Motor neuron (in vitro differentiated cells): ENCODE measurements at places on chromosomes 7 and 10. TPM values are rescaled to one million over a fixed set of nuclear protein-coding genes. Genes with fewer than 3 reads are reported as not detected.

VENTX gene
- not detected in 2 replicates for total RNA-seq

MBL2 gene
- total RNA-seq, result not detected in 2 replicates

GUSB gene
- 29.5 and 36.0 TPM in 2 replicates for total RNA-seq

IFIT1B gene
- 0.51 and 0.65 TPM in 2 replicates for total RNA-seq

SPDYE5 gene
- total RNA-seq, result 0.65 and 1.6 TPM in 2 replicates

GNAT3 gene
- total RNA-seq, result not detected in 2 replicates

CAMK1D gene
- 11.2 and 12.2 TPM in 2 replicates for total RNA-seq

PRLHR gene
- total RNA-seq, result 0.21 TPM in 1 of 2 replicates, not detected in the other

MACC1 gene
- 0.05 and 0.19 TPM in 2 replicates for total RNA-seq

NODAL gene
- total RNA-seq, result not detected in 2 replicates

MNX1 gene
- total RNA-seq, result 0.54 and 2.9 TPM in 2 replicates

TMEM213 gene
- 0.15 TPM in 1 of 2 replicates, not detected in the other for total RNA-seq

DRGX gene
- not detected in 2 replicates for total RNA-seq

AKR1D1 gene
- total RNA-seq, result 0.23 and 0.41 TPM in 2 replicates

SKIDA1 gene
- 12.4 and 15.7 TPM in 2 replicates for total RNA-seq

FXYD4 gene
- total RNA-seq, result not detected in 2 replicates

HMX3 gene
- 0.42 and 0.96 TPM in 2 replicates for total RNA-seq

CDK1 gene
- total RNA-seq, result 0.31 and 0.38 TPM in 2 replicates

NPFFR1 gene
- total RNA-seq, result 0.04 and 0.05 TPM in 2 replicates

CFTR gene
- total RNA-seq, result 2.7 and 4.8 TPM in 2 replicates

CNPY1 gene
- total RNA-seq, result not detected in 2 replicates

MYOZ1 gene
- total RNA-seq, result 0.11 TPM in 1 of 2 replicates, not detected in the other

SEC61A2 gene
- 11.8 and 16.2 TPM in 2 replicates for total RNA-seq

GPRIN2 gene
- total RNA-seq, result 0.30 and 0.42 TPM in 2 replicates

TPK1 gene
- 7.9 and 8.9 TPM in 2 replicates for total RNA-seq

ZNF273 gene
- 5.8 and 7.2 TPM in 2 replicates for total RNA-seq

SLC18A3 gene
- total RNA-seq, result 17.7 and 19.1 TPM in 2 replicates

CISD1 gene
- 32.7 and 51.4 TPM in 2 replicates for total RNA-seq

OR2A5 gene
- 0.11 and 0.31 TPM in 2 replicates for total RNA-seq

CDK14 gene
- 9.9 and 10.3 TPM in 2 replicates for total RNA-seq

INSYN2A gene
- total RNA-seq, result 1.6 and 2.0 TPM in 2 replicates

FFAR4 gene
- total RNA-seq, result 0.11 TPM in 1 of 2 replicates, not detected in the other

INMT gene
- 0.59 and 1.2 TPM in 2 replicates for total RNA-seq

FAM185A gene
- total RNA-seq, result 7.6 and 9.9 TPM in 2 replicates

SLIT1 gene
- 102 and 108 TPM in 2 replicates for total RNA-seq

BCCIP gene
- 80.4 and 82.5 TPM in 2 replicates for total RNA-seq

SAMD9 gene
- total RNA-seq, result 0.05 TPM in 2 replicates

COBL gene
- total RNA-seq, result 0.23 and 0.31 TPM in 2 replicates

GBX1 gene
- total RNA-seq, result 1.0 and 1.3 TPM in 2 replicates

FAM25A gene
- total RNA-seq, result not detected in 2 replicates

TNPO3 gene
- total RNA-seq, result 58.9 and 63.5 TPM in 2 replicates

FBXL13 gene
- total RNA-seq, result 4.4 and 4.8 TPM in 2 replicates

TMEM130 gene
- 11.0 and 13.0 TPM in 2 replicates for total RNA-seq

HTRA1 gene
- total RNA-seq, result 7.0 and 7.7 TPM in 2 replicates
